Cardiac muscle cell (in vitro differentiated cells and primary cell): ENCODE measurements at places on chromosomes 5 and 9. TPM values are rescaled to one million over a fixed set of nuclear protein-coding genes. Genes with fewer than 3 reads are reported as not detected.

DNA sequence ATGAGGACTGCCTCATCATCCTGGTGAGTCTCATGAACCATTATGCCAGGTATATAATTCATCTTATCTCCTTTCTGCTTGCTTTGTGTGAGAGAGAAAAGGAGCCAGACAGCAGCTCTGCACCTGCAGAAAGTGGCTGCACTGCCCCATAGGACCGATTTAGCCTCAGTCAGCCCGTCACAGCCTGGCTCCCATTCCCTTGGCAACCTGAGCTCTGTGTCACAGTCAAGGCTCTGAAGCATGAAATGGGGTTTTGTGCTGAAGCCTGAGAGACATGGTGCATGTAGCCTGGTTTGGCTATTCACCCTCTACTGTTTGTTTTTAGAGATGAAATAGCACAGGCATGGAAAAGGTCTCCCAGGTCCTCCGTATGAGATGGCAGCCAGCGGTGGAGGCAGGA lies 198.3 kb downstream of the KCTD16 start:
- peaks cover 19% of the 10 kb centered on the region for H3K27me3 ChIP-seq
- H3K27ac ChIP-seq: no peak overlapping the region
- H3K4me1 ChIP-seq: no peaks in the 10 kb centered on the region
- DNase-seq: no peak
- H3K36me3 ChIP-seq: no peaks in the 10 kb centered on the region

- no peak overlapping the region for H3K4me3 ChIP-seq
- no peaks in the 10 kb centered on the region for H3K36me3 ChIP-seq
- no peaks in the 10 kb centered on the region for H3K4me1 ChIP-seq
- H3K27me3 ChIP-seq: no peaks in the 10 kb centered on the region
- H3K27ac ChIP-seq: no peak overlapping the region
Measured at GRCh38 chr5:1039210-1039548, 30.6 kb downstream of the NKD2 start.

GRCh38 chr9:72022841-72023240 lies 37.6 kb downstream of the C9orf57 start:
- no peaks in the 10 kb centered on the region for H3K36me3 ChIP-seq
- no peaks in the 10 kb centered on the region for H3K27me3 ChIP-seq
- H3K4me3 ChIP-seq: no peak overlapping the region

DNA sequence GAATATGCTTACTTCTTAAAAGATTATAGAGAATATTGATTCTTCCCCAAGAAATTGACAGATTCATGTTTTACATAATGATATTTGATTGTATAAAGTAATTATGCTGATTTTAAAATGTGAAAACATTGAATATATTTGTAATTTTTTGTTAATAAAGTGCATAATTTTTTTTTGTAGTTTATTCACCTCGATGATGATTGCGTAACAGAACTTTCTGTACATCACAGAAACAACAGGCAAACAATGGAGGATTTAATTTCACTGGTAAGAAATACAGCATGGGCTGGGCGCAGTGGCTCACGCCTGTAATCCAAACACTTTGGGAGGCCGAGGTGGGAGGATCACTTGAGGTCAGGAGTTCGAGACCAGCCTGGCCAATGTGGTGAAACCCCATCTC lies 70.1 kb downstream of the MELK start:
- no peak overlapping the region for H3K27ac ChIP-seq
- H3K36me3 ChIP-seq: no peaks in the 10 kb centered on the region
- H3K4me3 ChIP-seq: no peak overlapping the region
- DNase-seq: no peak
- H3K4me1 ChIP-seq: no peaks in the 10 kb centered on the region

GRCh38 chr5:113250341-113250953 lies 184.3 kb downstream of the TSSK1B start:
- peak overlapping the region; percentile 60 for H3K27ac ChIP-seq
- H3K36me3 ChIP-seq: no peaks in the 10 kb centered on the region
- DNase-seq: peak; percentile 61
- no peak overlapping the region for H3K4me3 ChIP-seq
- H3K4me1 ChIP-seq: peaks cover 34% of the 10 kb centered on the region

DNA sequence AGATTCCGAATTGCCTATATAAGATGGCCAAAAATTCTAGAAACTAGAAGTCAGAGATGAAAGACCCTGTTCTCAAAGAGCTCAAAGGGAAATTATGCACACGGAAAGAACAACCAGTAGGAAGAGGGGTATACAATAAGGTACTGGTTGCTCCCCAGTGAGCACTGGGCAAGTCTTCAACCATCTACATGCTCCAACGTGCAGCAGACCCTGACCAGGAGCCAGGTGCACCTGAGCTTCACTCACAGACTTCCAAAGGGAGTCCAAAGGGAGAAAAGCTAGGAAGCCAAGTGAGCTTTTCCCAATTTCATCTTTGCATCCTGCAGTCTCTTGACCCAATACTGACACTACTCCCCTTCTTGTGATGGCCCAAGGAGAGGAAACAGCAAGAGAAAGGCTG lies 3.9 kb downstream of the REEP5 start:
- no peak overlapping the region for H3K27ac ChIP-seq
- no peak overlapping the region for H3K4me3 ChIP-seq
- no peaks in the 10 kb centered on the region for H3K36me3 ChIP-seq

FAM120A gene
- total RNA-seq: 31.0 and 39.8 TPM in 2 replicates

PGM5 gene
- 75.3 and 121 TPM in 2 replicates for total RNA-seq

SHISAL2B gene
- 1.9 TPM in 1 of 2 replicates, not detected in the other for total RNA-seq

DNA sequence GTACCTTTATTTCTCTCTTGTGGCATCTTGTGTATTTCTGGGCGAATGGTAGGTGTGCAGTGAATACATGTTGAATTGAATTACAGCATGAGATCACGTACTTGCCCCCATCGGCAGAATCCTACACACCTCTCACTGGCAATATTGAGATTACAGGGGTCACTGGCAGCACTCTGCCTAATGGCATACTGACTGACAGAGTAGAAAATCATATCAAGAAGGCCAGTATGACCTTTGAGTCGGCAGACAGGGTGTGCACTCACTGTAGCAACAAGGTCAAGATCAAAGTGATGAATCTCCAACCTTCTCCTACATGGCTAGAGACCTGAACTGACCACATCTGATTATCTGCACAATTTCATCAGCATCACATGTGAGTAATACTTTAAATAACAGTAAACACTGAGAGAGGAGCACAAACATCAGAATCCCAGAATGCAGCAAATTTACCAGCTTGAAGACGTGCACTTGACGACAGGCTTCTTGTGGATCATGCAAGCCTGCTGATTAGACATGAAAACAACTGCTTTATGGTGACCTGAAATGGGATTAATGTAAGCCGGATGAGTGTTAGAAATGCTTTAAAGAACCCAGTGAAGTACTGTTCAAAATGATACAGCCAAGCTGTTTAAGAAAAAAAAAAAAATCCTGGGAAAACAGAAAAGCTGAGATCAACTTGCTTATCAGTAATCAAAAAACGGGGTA lies 267.1 kb upstream of the EFNA5 start:
- peaks cover 11% of the 10 kb centered on the region for H3K4me1 ChIP-seq
- no peaks in the 10 kb centered on the region for H3K36me3 ChIP-seq
- no peak for DNase-seq
- H3K27me3 ChIP-seq: no peaks in the 10 kb centered on the region

- H3K4me3 ChIP-seq: no peak overlapping the region
- H3K27ac ChIP-seq: no peak overlapping the region
- H3K36me3 ChIP-seq: no peaks in the 10 kb centered on the region
Measured at GRCh38 chr5:181173420-181174342, 26.3 kb downstream of the OR2V2 start.

DNA sequence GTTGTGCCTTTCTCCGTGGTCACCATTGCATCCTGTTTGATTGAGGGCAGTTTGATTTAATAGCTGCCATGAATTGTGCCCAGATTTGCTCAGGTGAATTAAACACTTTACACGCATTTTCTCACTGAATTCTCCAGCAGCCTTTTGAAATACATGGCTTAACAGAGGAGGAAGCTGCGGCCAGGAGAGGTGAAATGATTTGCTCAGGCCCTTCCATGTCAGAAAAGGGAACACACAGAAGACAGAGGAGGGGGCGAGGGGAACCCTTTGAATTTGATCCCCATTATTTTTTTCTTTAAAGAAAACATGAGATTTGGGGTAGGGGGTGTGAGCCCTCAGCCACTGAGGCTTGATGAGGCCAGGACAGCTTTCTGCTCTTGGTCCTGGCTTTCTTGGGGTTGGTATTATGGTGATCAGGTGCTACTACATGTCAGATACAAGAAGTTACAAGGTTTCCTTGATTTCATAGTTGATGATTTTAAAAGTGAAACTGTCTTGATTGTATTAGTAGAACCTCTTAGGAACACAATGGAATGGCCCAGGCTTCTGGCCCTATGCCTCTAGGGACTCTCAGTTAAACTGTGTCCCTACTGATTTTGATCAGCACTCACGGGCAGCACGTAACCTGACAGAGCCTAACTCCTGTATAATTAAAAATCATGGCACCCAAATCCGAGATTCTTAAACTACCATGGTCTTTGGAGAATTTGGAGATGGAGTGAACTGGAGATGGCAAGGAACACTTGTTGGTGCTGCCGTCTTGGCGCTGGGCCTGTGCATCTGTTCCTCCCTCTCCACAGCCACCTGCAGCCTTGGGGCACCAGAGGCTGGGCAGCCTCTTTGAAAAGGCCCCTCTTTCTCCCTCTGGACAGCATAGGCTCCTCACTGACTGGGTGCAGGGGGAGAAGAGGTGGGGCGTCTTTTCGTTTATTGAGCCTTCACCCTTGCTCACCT lies 107.9 kb downstream of the TRIO start:
- no peaks in the 10 kb centered on the region for H3K27me3 ChIP-seq
- H3K4me1 ChIP-seq: peaks cover 13% of the 10 kb centered on the region

DNA sequence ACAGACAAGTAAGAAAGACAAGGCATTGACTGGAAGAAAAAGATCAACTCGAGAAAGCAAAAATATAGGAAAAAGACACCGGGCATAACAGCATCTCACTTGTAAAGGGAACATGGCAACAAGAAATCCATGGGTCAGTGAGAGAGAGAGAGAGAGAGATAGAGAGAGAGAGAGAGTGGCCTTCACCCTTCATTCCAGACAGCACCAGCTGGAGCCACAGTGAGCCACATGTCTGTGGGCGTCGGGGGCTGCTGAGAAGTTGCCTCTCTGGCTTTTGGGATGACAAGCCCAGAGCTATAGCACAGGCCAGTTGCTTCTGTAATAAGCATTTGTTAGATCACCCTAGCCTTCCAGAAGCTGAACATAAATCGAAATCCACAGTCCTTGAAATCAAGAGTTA lies 20.3 kb upstream of the ENC1 start:
- no peak for DNase-seq
- H3K4me3 ChIP-seq: no peak overlapping the region

LARP1 gene
- total RNA-seq: 70.6 and 97.8 TPM in 2 replicates

DNA sequence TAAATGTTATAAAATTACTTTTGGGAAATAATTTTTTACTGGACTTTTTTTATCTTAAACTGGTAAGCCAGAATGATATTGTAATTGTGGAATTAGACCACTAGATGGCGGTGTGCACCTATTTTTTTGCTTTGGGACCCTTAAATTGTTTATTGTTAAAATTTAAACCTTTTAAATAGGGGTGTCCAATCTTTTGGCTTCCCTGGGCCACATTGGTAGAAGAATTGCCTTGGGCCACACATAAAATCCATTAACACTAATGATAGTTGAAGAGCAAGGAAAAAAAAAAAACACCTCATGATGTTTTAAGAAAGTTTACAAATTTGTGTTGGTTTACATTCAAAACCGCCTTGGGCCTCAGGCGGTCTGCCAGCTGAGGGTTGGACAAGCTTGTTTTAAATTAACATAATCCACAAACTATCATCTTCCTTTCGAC lies 28.4 kb upstream of the GADD45G start:
- peak; percentile 46 for DNase-seq
- no peak overlapping the region for H3K27ac ChIP-seq
- H3K4me3 ChIP-seq: no peak overlapping the region
- H3K4me1 ChIP-seq: no peaks in the 10 kb centered on the region
- H3K36me3 ChIP-seq: no peaks in the 10 kb centered on the region

DNA sequence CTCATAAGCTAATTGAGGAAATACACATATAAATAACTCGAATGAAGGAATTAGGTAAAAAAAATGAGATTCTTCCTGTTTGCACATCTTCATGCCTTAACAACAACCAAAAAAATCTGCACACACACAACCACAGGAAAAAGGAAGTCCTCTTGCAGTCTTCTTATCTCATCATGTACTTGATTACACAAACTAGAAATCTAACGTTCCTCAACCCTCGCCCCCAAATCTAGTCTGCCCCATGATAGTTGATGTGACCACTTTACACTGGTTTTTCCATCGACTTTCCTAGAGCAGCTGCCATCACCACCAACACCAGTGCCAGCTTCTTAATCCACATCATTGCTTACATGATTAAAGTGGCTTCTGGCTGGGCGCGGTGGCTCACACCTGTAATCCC lies 31.2 kb upstream of the RNU6ATAC start:
- no peak overlapping the region for H3K4me3 ChIP-seq
- no peak overlapping the region for H3K27ac ChIP-seq
- no peaks in the 10 kb centered on the region for H3K27me3 ChIP-seq
- no peak for DNase-seq
- peaks cover 13% of the 10 kb centered on the region for H3K4me1 ChIP-seq
- H3K36me3 ChIP-seq: no peaks in the 10 kb centered on the region

DNA sequence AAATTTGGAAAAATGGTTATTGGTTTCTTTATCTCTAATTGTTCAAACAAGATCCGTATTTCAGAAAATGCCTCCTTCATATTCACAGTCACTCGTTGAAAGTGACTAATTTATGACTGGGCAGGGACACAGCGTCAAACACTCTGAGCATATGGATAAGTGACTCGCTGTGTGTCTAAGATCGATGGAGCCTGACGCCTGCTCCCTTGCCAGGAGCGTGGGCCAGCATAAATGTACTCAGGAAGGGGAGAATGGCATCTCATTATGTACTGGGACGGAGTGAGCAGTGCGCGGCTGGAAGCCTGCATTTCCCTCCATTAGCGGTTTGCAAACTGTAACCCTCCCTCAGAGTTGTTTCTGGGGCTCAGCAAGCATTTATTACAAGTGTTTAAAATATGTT lies 79.8 kb upstream of the CAST start:
- no peaks in the 10 kb centered on the region for H3K36me3 ChIP-seq
- no peak overlapping the region for H3K4me3 ChIP-seq
- no peaks in the 10 kb centered on the region for H3K4me1 ChIP-seq
- no peak for DNase-seq
- no peak overlapping the region for H3K27ac ChIP-seq
- no peaks in the 10 kb centered on the region for H3K27me3 ChIP-seq

PCDHGA2 gene
- total RNA-seq: 0.95 and 1.8 TPM in 2 replicates

TCF7 gene
- total RNA-seq: 12.7 and 28.9 TPM in 2 replicates

GRCh38 chr5:168713051-168713450 lies 133.9 kb upstream of the PANK3 start:
- no peak for DNase-seq
- peaks cover 5% of the 10 kb centered on the region for H3K4me1 ChIP-seq
- no peak overlapping the region for H3K4me3 ChIP-seq

CD74 gene
- total RNA-seq: 11.7 and 12.6 TPM in 2 replicates

DNA sequence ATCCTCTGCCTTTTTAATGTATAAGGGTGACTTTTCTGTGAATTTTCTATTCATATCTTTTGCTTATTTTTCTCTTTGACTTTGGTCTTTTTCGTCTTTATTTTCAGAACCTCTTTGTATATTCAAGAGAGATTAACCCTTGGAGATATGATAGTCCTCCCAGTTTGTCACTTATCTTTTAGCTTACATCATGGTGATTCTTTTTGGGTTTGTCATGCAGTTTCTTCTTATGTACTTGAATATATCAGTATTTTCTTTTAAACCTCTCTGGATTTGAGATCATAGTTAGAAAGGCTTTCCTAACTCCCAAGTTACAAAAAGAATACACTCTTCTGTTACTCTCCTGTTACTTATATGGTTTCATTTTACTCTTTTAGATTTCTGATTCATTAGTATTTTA lies 27.5 kb upstream of the GPR21 start:
- peaks cover 18% of the 10 kb centered on the region for H3K36me3 ChIP-seq
- no peak overlapping the region for H3K4me3 ChIP-seq
- H3K27me3 ChIP-seq: no peaks in the 10 kb centered on the region
